ENCODE measurements at places on chromosomes 1 and 21.

- DNase-seq, result no peak
Measured at GRCh38 chr1:220307607-220308006, 35.4 kb upstream of the RAB3GAP2 start.

DNA sequence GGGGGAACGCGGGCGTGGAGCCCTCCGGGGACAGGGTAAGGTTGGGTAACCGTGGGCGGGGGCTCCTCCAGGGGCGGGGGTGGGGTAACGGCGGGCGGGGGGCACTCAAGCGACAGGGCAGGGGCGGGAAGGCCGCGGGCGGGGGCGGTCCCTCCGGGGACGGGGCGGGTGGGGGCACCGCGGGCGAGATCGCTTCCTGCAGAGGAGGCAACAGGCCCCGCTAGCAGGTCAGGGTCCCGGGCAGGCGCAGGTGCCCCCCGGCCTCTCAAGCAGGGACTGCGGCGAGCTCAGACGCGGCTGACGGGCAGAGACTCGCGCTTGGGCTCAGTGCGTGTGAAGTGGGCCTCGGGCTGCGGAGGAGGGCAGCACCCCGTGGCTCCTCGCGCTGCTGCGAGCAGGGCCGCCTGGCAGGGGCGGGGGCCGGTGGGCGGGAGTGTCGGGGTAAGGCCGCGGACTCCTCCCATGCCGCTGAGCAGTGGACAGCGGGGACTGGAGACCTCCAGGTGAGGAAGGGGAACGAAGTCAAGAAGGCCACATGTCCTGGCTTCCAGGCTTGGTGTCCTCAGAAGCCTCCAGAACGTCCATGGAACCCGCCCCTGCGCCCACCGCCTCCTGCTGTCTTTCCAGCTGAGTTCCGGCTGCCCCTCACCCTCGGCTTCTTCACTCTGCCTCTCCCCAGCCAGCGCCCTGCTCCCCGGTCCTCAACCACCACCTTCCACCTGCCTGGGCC lies 627 bp upstream of the GNB1 start:
- peak; percentile 76 for DNase-seq

DNA sequence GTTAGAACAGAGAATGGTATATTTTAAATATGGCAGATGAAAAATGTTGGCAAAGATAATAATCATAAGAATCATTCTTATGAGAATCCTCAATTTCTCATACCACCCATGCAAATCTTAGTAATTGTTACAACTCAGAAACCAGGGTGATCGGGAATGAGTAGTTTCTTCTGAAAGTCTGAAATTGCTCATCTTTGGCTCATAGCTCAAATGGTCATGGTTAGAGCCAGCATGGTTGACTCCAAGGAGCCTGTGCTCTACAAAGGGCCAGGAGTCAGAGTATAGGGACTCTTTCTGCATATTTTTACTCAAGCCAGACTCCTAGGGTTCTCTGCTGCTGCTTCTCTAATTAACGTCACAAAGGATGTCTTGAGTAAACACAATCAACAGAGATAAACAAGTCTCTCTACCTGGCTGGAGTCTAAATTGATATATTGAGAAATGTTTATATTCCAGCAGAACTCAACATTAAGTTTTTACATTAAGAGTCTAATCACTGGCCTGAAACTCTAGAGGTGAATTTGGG lies 1.9 kb upstream of the ETV3 start:
- no peak for DNase-seq

GRCh38 chr21:30924146-30924700 lies 42.8 kb upstream of the KRTAP11-1 start:
- DNase-seq, result no peak

DNA sequence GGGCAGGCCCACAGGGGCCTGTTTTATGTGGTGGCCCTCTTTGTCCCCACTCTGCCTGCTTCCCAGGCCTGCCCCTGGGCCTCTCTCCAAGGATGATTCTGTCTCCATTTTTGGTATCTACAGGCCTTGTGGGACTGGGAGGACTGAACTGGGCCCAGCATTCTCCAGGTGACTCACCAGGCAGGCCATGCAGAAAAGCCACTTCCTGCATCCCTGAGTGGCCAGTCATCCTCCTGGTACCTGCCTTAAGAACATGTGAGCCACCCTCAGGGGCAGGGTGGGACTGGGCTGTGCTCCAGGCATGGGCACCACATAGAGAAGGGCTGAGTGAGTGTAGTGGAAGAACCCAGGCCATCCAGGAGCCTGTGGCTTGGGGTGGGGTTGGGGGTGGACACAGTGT lies 20.0 kb upstream of the BCAR3 start:
- no peak for DNase-seq
